ENCODE measurements at places on chromosomes 7 and 10. TPM values are rescaled to one million over a fixed set of nuclear protein-coding genes. Genes with fewer than 3 reads are reported as not detected.

The GIMAP2 gene
- total RNA-seq, result 7.4 TPM

The HOXA3 gene
- 4.7 TPM for total RNA-seq

The ADARB2 gene
- total RNA-seq, result 0.13 TPM

The CPVL gene
- 24.8 TPM for total RNA-seq

The ATG9B gene
- 0.22 TPM for total RNA-seq

The HOXA4 gene
- 3.2 TPM for total RNA-seq

- no peak overlapping the region for H3K27ac ChIP-seq
- no peaks in the 10 kb centered on the region for H3K27me3 ChIP-seq
- peaks cover 11% of the 10 kb centered on the region for H3K4me1 ChIP-seq
- H3K36me3 ChIP-seq, result peaks cover 3% of the 10 kb centered on the region
These were observed 189.5 kb downstream of the DIP2C start for GRCh38 chr10:499991-500390.

GRCh38 chr10:17227367-17228090 is 512 bp upstream of the VIM start:
- H3K27me3 ChIP-seq, result no peaks in the 10 kb centered on the region
- H3K4me1 ChIP-seq, result peaks cover 12% of the 10 kb centered on the region
- DNase-seq, result peak; percentile 57
- peaks cover 15% of the 10 kb centered on the region for H3K36me3 ChIP-seq
- peak overlapping the region; percentile 99 for H3K27ac ChIP-seq

DNA sequence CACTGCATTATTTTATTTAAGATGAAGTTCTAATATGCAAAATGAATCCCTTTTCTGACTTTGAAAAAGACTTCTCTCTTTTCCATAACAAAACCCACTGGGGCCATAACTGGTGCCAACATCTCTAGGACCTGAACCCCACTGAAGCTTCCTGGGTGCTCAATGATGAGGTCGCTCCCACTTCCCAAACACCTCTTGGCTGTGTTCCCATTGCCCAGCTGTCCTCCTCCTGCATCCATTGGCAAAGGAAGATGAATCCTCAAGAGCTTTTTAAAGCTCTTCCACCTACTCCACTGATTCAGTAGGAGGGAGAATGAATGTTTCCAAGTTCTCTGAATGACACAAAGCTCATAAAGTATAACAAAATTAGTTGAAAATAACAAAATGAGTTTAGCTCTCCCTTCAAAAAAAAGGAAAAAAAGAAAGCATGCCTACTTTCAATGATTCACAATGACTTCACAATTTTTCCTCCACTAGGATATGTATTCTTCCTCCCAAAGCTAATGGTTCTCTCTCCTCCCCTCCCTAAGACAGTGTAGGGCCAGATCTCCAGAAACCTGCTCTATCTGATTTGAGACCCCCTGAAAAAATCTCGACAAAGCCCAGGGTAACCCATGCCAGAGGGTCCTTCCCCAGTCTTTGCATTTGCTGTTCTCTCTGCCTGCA is 64.8 kb downstream of the SORBS1 start:
- no peaks in the 10 kb centered on the region for H3K27me3 ChIP-seq
- peaks cover 14% of the 10 kb centered on the region for H3K4me1 ChIP-seq
- peak; percentile 30 for DNase-seq

DNA sequence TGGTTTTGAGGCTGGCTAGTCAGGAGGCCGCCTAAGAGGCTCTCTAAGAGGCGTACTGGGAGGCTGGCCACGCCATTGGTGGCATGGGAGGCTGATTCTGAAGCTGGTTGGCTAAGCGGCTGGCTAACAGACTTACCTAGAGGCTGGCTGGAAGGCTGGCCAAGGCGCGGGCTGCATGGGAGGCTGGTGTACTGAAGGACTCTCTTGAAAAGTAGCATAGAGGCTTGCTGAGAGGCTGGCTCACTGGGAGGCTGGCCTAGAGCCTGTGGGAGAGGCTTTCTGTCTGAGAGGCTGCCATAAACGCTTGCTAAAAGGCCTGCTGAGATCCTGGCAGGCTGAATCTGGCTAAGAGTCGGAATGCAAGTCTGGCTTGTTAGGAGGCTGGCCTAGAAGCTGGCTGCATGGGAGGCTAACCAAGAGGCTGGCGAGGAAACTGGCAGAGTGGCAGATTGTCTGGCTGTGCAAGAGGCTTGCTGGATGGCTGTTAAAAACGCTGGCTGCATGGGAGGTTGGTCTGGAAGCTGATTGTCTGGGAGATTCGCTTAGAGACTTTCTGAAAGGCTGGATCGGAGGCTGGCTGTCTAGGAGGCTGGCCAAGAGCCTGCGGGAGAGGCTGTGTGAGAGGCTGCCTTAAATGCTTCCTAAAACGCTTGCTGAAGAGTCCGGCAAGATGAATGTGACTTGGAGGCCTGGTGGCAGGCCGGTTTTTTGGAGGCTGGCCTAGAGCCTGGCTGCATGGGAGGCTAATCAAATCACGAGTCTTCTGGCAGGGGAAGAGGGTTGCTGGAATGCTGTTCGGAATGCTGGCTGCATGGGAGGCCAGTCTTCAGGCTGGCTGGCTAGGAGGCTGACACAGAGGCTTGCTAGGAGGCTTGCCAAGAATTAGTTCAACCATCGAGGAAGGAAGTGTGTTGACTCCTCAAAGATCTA is 134.2 kb downstream of the OR13A1 start:
- H3K27me3 ChIP-seq, result no peaks in the 10 kb centered on the region
- peak; percentile 61 for DNase-seq
- H3K4me1 ChIP-seq, result peaks cover 3% of the 10 kb centered on the region
- H3K4me3 ChIP-seq, result no peak overlapping the region
- no peak overlapping the region for H3K27ac ChIP-seq

GRCh38 chr10:88545359-88545758 is 37.8 kb downstream of the RNLS start:
- no peak overlapping the region for H3K4me3 ChIP-seq
- H3K27ac ChIP-seq, result no peak overlapping the region
- no peaks in the 10 kb centered on the region for H3K27me3 ChIP-seq
- H3K36me3 ChIP-seq, result no peaks in the 10 kb centered on the region

DNA sequence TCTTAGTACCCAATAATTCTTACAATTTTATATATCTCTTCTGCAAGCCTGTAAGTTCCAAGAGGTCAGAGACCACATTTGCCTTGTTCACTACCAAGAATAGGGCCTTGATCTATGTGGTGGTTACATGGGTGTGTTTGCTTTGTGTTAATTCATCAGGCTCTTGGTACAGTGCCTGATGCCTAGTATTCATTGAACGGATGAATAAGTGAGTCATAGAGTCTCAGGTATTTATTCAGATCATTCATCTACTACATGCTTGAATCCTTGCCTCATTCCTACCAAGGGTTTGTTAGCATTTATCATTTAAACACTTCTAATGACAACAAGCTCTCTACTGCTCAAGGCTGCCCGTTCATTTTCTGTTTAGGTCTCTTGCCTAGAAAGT is 11.3 kb upstream of the SGPL1 start:
- H3K36me3 ChIP-seq, result no peaks in the 10 kb centered on the region
- no peak overlapping the region for H3K4me3 ChIP-seq
- no peak overlapping the region for H3K27ac ChIP-seq
- no peaks in the 10 kb centered on the region for H3K27me3 ChIP-seq
- no peaks in the 10 kb centered on the region for H3K4me1 ChIP-seq

GRCh38 chr10:112756235-112756527 is 193.9 kb upstream of the TCF7L2 start:
- no peak for DNase-seq
- H3K4me3 ChIP-seq, result no peak overlapping the region
- H3K4me1 ChIP-seq, result peaks cover 5% of the 10 kb centered on the region
- no peaks in the 10 kb centered on the region for H3K36me3 ChIP-seq
- H3K27me3 ChIP-seq, result no peaks in the 10 kb centered on the region
- H3K27ac ChIP-seq, result no peak overlapping the region

Data from muscle of leg (tissue), 16 donors.